ENCODE measurements at places on chromosomes 6 and 20. TPM values are rescaled to one million over a fixed set of nuclear protein-coding genes. Genes with fewer than 3 reads are reported as not detected.
A peak's percentile ranks its signal among the peaks of the same experiment; 100 is the strongest.

GRCh38 chr6:40066372-40066771 is 132.1 kb upstream of the MOCS1 start:
- no peaks in the 10 kb centered on the region for H3K36me3 ChIP-seq
- DNase-seq, result no peak
- no peak overlapping the region for H3K27ac ChIP-seq
- H3K4me3 ChIP-seq, result no peak overlapping the region

DNA sequence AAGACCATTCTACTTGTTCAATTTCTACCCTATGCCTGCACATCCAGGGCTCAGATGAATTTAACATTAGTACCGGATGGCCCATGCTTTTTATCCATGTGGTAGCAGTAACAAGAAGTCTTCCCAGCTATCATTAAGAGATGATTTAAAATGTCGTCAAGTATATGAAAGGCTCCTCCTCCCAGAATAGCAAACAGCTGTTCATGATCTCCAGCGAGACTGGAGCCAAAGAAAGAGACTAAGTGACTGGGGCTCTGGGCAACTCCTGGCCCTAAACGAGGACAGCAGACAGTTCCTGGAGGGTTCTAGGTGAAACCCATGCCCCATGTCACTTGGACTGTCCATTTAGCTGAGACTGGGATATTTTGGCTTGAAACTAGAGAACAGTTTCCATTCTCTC is 160.8 kb downstream of the CDC5L start:
- DNase-seq, result no peak
- no peaks in the 10 kb centered on the region for H3K4me1 ChIP-seq
- no peaks in the 10 kb centered on the region for H3K36me3 ChIP-seq

DNA sequence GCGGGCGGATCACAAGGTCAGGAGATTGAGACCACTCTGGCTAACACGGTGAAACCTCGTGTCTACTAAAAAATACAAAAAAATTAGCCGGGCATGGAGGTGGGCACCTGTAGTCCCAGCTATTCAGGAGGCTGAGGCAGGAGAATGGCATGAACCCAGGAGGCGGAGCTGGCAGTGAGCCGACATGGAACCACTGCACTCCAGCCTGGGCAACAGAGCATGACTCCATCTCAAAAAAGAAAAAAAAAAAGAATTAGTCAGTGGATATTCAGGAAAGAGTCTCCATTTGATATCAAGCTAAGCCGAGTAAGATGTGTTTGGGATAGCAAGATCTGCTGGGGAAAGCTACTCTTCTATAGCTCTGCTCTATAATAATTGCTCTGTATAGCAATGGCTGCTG is 41.0 kb downstream of the MOCS1 start:
- no peak overlapping the region for H3K27ac ChIP-seq
- DNase-seq, result no peak
- no peaks in the 10 kb centered on the region for H3K36me3 ChIP-seq
- no peaks in the 10 kb centered on the region for H3K4me1 ChIP-seq

DNA sequence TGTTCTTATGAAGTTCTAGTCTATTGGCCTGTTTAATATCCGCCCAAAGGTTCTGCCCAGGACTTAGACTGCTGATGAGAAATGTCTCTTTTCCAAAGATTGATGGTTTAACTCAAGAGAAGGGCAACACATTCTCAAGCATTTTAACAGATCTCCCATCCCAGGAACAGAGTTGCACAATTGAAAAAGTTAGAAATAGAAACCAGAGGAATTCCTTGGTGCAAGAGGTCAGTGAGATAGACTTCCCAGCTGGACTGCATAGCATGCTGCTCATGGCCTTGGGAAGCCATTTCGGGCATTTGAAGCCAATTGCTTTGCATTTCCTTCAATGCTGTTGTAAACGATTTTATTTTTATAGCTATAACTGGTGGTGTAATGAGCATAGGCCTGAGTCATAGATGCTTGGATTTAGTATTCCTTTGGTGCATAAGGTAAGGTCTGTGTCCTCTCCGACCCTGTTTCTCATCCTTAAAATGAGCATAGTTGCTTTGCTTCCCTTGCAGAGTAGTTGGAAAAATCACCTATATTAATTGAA is 292.2 kb upstream of the JAG1 start:
- H3K4me1 ChIP-seq, result no peaks in the 10 kb centered on the region
- H3K4me3 ChIP-seq, result no peak overlapping the region
- H3K27ac ChIP-seq, result no peak overlapping the region
- no peaks in the 10 kb centered on the region for H3K36me3 ChIP-seq

GRCh38 chr6:52904562-52905279 is 4.8 kb downstream of the GSTA3 start:
- peaks cover 9% of the 10 kb centered on the region for H3K27me3 ChIP-seq
- no peak overlapping the region for H3K4me3 ChIP-seq
- no peak overlapping the region for H3K27ac ChIP-seq

Gene DPPA5
- total RNA-seq, result not detected

DNA sequence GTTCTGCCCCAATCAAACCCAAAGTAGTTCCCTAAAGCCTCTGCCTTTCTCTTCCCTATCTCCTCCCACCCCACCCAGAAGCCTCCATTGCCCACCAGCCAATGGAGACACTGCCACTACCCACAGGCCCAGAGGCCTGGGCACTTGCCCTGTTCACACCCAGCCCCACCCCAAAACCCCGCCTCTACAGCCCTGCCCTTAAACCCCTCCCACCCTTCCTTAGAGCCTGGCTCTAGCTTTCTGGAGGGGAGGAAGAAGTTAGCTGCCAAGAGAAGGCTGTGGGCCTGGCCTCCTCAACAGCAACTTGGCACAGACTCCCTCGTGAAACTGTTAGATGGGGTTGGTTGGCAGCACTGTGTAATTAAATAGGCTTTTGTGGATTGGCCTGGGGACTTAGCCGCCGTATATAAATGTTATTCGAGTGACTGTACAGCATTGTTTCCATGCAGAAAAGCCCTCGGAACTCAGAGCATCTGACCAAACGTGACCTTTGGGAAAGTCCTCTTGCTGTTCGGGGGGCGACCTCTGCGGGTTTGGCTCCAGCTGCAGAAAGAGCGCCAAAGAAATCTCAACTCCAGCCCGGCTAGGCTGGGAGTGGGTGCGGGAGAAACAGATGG is 31.4 kb downstream of the COL11A2 start:
- H3K4me1 ChIP-seq, result peaks cover 12% of the 10 kb centered on the region
- no peak overlapping the region for H3K4me3 ChIP-seq
- no peak for DNase-seq
- no peaks in the 10 kb centered on the region for H3K36me3 ChIP-seq

DNA sequence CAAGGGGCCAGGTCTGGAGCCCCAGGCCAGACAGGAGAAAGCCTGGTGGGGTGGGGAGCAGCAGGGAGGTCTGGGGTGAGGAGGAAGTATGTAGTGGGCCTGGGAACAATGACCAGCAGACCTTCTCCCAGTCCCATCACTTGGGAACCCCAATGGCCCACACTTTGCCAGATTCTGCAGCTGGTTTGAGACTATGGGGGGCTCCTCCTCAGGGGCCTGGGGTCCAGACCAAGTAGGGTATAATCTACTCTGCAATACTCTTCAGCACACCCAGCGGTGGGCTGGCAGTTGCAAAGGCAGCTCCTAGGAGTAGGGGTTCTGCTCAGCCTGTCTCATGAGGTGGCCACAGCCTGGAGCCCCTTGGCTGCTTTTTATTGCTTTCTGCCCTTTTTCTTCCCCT is 52.8 kb downstream of the NPEPL1 start:
- DNase-seq, result no peak
- peaks cover 17% of the 10 kb centered on the region for H3K27me3 ChIP-seq
- no peaks in the 10 kb centered on the region for H3K36me3 ChIP-seq

Gene TBP
- total RNA-seq, result 19.4 TPM

Gene PROCR
- 1.5 TPM for total RNA-seq

Gene BTN1A1
- 0.07 TPM for total RNA-seq

DNA sequence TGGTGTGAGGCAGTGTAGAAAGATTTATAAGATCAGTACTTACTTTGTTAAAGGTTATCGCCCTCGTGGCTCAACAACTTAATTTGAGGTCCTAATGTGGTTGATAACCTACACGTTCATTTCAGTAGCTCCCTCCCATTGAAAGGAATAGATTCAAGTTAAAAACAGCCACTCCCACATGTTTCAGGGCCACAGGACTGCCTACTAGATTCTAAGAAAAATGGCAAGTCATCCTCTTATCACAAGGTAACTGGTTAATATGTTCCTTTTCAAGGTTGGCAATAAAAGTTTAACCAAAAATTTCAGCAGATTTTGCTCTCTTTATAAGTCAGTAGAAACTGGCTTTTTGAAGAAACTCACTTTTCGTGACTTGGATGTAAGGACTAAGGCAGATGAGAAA is 17.1 kb downstream of the GSTA2 start:
- peaks cover 11% of the 10 kb centered on the region for H3K27me3 ChIP-seq
- no peak overlapping the region for H3K4me3 ChIP-seq
- no peaks in the 10 kb centered on the region for H3K36me3 ChIP-seq
- H3K4me1 ChIP-seq, result no peaks in the 10 kb centered on the region
- H3K27ac ChIP-seq, result no peak overlapping the region

GRCh38 chr6:23977706-23978105 is 148.3 kb upstream of the NRSN1 start:
- no peak overlapping the region for H3K27ac ChIP-seq
- no peak for DNase-seq
- no peak overlapping the region for H3K4me3 ChIP-seq
- H3K27me3 ChIP-seq, result no peaks in the 10 kb centered on the region

DNA sequence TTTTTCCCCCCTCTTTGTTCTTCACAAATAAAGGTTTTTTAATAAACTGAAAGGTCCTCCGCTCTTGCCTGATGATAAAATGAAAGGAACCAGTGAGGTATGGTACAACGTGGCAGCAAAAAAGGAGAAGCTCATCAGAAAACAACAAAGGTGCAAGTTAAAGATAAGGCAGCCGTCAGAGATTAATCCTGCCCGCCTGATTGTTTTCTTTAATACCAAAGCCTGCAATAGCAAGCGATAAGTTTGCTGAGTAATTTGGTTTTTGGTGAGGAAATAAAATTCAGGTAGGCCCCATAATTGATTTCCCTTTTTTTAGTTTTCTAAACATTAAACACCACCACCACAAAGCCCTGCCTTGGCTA is 177.9 kb downstream of the MBOAT1 start:
- no peak for DNase-seq
- H3K4me3 ChIP-seq, result no peak overlapping the region
- no peaks in the 10 kb centered on the region for H3K4me1 ChIP-seq
- H3K27ac ChIP-seq, result no peak overlapping the region
- H3K27me3 ChIP-seq, result peaks cover 26% of the 10 kb centered on the region

Gene GSTA4
- total RNA-seq, result 21.6 TPM

GRCh38 chr6:138862456-138862855 is 66.6 kb downstream of the ECT2L start:
- H3K27me3 ChIP-seq, result peaks cover 13% of the 10 kb centered on the region
- no peak overlapping the region for H3K4me3 ChIP-seq

DNA sequence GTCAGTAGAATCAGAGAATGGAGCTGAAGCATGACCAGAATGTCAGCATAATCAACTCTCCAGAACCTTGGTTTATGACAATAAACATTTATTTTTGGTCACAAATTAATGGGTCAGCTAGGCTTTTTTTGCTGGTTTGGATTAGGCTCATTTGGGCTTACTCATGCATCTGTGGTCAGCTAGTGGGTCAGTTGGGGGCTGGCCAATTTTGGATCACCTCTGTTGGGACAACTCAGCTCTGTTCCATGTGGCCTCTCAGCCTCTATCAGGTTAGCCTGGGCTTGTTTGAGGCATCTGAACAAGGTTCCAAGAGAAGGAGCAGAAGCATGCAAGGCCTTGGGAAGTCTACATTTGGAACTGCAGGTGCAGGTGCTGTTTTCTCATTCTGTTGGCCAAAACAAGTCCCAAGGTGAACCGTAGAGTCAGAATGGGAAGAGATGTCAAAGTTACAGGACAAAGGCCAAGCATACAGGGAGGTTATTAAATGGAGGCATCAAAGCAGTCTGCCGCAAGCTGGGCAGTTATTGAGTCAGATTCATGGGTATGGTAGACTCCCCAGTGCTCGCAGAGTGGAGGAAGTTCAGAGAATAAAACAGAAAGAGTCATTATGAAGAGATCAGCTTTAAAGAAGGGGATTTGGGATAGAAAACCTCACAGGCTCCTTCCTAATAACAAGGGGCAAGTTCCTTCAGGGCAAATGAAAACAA is 173.0 kb downstream of the PLCB4 start:
- H3K4me3 ChIP-seq, result no peak overlapping the region
- no peaks in the 10 kb centered on the region for H3K36me3 ChIP-seq
- no peaks in the 10 kb centered on the region for H3K27me3 ChIP-seq
- no peaks in the 10 kb centered on the region for H3K4me1 ChIP-seq
- DNase-seq, result no peak
- H3K27ac ChIP-seq, result no peak overlapping the region

Gene TREM2
- not detected for total RNA-seq

Gene DSN1
- 24.7 TPM for total RNA-seq

- H3K36me3 ChIP-seq, result peaks cover 71% of the 10 kb centered on the region
- peaks cover 62% of the 10 kb centered on the region for H3K4me1 ChIP-seq
- H3K4me3 ChIP-seq, result no peak overlapping the region
- peak overlapping the region; percentile 88 for H3K27ac ChIP-seq
- no peak for DNase-seq
Observed at GRCh38 chr6:36608788-36609563, 14.8 kb downstream of the SRSF3 start.

Gene DSP
- total RNA-seq, result not detected

- no peaks in the 10 kb centered on the region for H3K27me3 ChIP-seq
- DNase-seq, result peak; percentile 32
- H3K27ac ChIP-seq, result peak overlapping the region; percentile 97
- H3K4me1 ChIP-seq, result peaks cover 73% of the 10 kb centered on the region
Observed at GRCh38 chr6:31663961-31664789, 622 bp downstream of the GPANK1 start.

Gene MAS1
- not detected for total RNA-seq

- no peaks in the 10 kb centered on the region for H3K4me1 ChIP-seq
- H3K4me3 ChIP-seq, result no peak overlapping the region
- no peaks in the 10 kb centered on the region for H3K27me3 ChIP-seq
- no peak for DNase-seq
- no peaks in the 10 kb centered on the region for H3K36me3 ChIP-seq
- no peak overlapping the region for H3K27ac ChIP-seq
Observed at GRCh38 chr6:23213193-23213592, 643.8 kb downstream of the HDGFL1 start.

- no peak overlapping the region for H3K4me3 ChIP-seq
- no peak overlapping the region for H3K27ac ChIP-seq
- peaks cover 9% of the 10 kb centered on the region for H3K27me3 ChIP-seq
- no peaks in the 10 kb centered on the region for H3K4me1 ChIP-seq
Observed at GRCh38 chr20:51230727-51231126, 207.8 kb upstream of the KCNG1 start.

DNA sequence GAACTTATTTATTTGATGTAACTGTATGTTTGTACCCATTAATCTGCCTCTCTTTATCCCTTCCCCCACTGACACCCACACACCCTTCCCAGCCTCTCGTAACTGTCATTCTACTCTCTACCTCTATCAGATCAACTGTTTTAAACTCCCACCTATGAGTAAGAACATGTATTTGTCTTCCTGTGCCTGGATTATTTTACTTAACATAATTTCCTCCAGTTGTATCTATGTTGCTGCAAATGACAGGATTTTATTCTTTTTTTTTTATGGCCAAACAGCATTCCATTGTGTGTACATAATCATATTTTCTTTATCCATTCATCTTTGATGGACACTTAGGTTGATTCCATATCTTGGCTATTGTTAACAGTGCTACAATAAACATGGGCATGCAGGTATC is 49.3 kb downstream of the PHACTR2 start:
- H3K4me1 ChIP-seq, result peaks cover 17% of the 10 kb centered on the region
- peaks cover 16% of the 10 kb centered on the region for H3K36me3 ChIP-seq
- DNase-seq, result peak; percentile 6
- H3K27me3 ChIP-seq, result no peaks in the 10 kb centered on the region

Gene NNAT
- total RNA-seq, result 0.50 TPM

- H3K4me1 ChIP-seq, result no peaks in the 10 kb centered on the region
- H3K4me3 ChIP-seq, result no peak overlapping the region
- H3K36me3 ChIP-seq, result no peaks in the 10 kb centered on the region
- no peak for DNase-seq
- no peak overlapping the region for H3K27ac ChIP-seq
Observed at GRCh38 chr20:61697666-61698597, 367.7 kb downstream of the TAF4 start.

Gene KCNB1
- total RNA-seq, result not detected
